Head of caudate nucleus (tissue), 42 donors: ENCODE measurements at places on chromosomes 2 and 18.

DNA sequence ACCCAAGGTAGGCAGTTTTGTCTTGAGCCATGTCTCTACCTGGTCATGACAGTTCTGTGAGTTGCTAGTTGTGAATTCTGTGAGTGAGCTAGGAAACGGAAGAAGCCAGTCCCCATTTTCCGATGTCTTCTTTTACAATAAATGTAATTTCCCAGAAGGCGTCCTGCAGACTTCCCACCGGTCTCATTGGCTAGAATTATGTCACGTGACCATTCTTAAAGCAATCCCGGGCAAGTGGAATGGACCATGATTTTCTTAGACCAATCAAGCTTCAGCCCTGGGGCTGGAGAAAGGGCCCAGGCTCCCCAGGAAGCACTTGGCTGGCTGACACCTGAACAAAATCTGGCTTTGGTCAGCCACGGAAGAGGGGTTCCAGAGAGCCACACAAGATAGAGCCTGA is 10.6 kb downstream of the TMEM178A start:
- no peak for DNase-seq

- DNase-seq, result no peak
Measured at GRCh38 chr2:130807659-130808385, 28.9 kb upstream of the ARHGEF4 start.

GRCh38 chr2:196985511-196986183 is 59.1 kb upstream of the PGAP1 start:
- no peak for DNase-seq

DNA sequence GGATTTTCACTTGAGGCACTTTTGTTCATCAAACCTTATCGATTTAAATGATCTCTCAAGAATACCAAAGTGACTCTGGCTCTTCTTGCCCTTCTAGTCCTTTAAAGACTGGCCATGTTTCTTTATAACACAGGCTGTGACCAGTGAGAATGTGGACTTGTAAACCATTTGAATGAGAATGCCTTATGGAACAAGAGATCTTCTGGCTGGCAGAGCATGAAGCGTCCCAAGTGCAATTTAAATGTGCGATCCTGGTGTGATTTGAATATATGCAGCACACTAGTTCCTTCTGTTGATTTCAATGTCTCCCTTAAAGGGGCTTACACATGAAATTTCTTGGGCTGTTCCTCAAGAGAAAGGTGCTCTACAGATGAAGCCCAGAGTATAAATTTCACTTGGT is 262.4 kb upstream of the CCDC68 start:
- DNase-seq, result no peak

DNA sequence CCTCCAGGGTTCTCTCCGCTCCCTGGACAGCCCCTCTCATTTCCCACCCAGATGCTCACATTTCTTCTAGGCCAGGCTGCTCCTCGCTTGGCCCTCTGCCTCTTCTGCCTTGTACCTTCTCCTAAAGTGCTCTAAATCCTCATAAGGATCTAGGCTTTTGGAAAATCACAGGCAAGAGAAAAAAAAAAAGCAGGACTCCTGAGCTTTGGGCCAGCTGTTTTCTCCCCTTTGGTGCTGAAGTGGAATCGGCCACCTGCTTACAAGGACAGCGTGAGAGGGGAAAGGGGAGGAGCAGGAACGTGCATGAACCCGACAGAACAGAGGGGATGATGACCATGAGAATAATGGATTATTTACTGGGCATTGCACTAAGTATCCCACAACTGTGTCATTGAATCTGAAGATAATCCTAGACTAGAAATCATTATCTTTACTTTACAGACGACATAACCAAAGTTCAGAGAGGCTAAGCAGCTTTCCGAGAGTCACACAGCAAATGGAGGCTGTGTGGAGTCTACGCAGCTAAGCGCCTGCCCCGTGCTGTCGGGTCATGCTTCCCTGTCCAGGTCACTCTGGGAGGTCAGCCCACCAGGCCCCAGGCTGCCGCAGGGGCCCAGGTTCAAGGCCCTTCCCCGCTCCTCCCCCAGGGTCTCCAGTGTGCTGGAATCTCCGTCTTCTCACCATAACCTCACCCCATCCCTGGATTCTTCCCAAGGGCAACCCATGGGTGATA is 141.9 kb downstream of the PXDN start:
- no peak for DNase-seq

GRCh38 chr2:127365211-127365643 is 22.5 kb downstream of the MAP3K2 start:
- no peak for DNase-seq

- DNase-seq, result no peak
Measured at GRCh38 chr18:55509631-55510324, 78.2 kb downstream of the TCF4 start.
